Immature natural killer cell (primary cell): ENCODE measurements at places on chromosomes 2 and 18. TPM values are rescaled to one million over a fixed set of nuclear protein-coding genes. Genes with fewer than 3 reads are reported as not detected.

DLX1 gene
- polyA plus RNA-seq, result not detected

EEF1B2 gene
- 434 TPM for polyA plus RNA-seq

TRIM43 gene
- not detected for polyA plus RNA-seq

EFR3B gene
- 0.08 TPM for polyA plus RNA-seq

FEV gene
- polyA plus RNA-seq, result not detected

- peak overlapping the region; percentile 63 for H3K4me3 ChIP-seq
- H3K27ac ChIP-seq, result peak overlapping the region; percentile 47
- DNase-seq, result no peak
- H3K27me3 ChIP-seq, result peaks cover 20% of the 10 kb centered on the region
Measured at GRCh38 chr18:79631096-79631507, 48.5 kb upstream of the CTDP1 start.

DNA sequence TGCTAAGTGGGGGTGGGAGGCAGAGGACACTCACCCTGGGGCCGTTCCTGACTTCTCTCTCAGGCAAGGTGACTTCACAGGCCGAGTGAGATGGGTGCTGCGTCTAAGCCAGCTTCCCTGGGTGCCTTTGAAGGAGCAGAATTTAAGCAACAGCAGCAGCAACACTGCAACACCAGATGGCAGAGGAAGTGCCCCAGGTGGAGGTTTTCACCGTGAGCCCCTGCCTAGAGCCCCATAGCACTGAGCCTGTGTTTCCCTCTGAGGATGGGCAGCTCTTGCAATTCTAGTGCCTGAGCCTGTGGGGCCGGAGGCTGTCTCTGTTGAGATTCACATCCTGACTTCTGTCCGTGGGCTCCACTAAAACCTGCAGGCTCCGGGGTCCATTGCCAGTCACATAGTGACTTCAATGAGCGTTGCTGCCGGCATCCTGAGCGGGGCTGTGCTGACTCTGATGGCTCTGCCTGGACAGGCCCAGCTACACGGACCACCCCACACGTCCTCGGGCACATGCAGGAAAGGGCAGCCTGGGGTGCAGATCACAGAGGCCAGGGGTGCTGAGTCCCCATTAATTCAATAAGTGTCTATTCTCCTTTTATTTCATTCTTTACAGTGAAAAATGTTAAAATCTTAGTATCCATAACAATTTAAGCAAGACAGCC, 218.8 kb downstream of the SNTG2 start:
- H3K4me1 ChIP-seq, result peaks cover 24% of the 10 kb centered on the region
- no peak for DNase-seq
- no peaks in the 10 kb centered on the region for H3K36me3 ChIP-seq
- H3K27ac ChIP-seq, result no peak overlapping the region
- H3K27me3 ChIP-seq, result peaks cover 4% of the 10 kb centered on the region
- H3K4me3 ChIP-seq, result no peak overlapping the region

- H3K4me1 ChIP-seq, result peaks cover 36% of the 10 kb centered on the region
- peak overlapping the region; percentile 62 for H3K4me3 ChIP-seq
- no peaks in the 10 kb centered on the region for H3K27me3 ChIP-seq
- peak overlapping the region; percentile 83 for H3K27ac ChIP-seq
- H3K36me3 ChIP-seq, result no peaks in the 10 kb centered on the region
Measured at GRCh38 chr2:11330457-11331142, 13.8 kb downstream of the ROCK2 start.

DNA sequence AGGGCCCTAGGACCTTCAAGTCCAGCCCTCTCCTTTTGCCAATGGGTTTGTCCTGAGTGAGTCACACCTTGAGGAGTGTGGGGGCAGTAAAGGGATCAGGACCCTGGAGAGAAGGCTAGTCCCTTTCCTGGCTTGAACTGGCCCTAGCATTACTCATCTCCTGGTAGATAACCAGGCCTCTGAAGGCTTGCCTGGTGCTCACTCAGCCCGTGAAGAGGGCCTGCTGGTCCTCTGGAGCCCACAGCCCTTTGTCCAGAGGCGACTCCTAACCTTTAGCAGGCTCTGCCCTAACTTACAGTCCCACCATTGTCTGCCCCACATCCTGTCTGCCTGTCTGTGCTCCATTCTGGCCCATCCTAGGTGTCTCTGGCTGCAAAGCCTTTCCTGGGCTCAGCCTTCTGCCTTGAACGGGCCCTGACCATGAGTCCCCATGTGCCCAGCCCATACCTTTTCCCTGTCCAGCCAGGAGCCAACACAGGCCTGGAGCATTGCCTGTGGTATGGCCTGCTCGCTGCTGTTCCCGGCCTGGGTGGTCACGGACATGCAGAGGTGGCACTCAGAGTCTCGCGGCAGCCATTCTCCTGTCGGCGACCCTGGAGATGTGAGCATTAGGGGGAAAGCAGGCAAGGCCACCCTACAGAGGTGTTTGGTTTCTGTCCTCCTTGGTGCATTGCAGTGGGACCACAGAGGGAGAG, 5.0 kb downstream of the SFTPB start:
- H3K36me3 ChIP-seq, result peaks cover 8% of the 10 kb centered on the region
- no peak overlapping the region for H3K27ac ChIP-seq
- H3K4me1 ChIP-seq, result peaks cover 9% of the 10 kb centered on the region
- no peak overlapping the region for H3K4me3 ChIP-seq

GRCh38 chr18:55912919-55913318, 324.9 kb upstream of the TCF4 start:
- no peak for DNase-seq
- H3K27ac ChIP-seq, result no peak overlapping the region
- H3K4me3 ChIP-seq, result no peak overlapping the region
- peaks cover 2% of the 10 kb centered on the region for H3K27me3 ChIP-seq
- H3K4me1 ChIP-seq, result no peaks in the 10 kb centered on the region
- no peaks in the 10 kb centered on the region for H3K36me3 ChIP-seq

DNA sequence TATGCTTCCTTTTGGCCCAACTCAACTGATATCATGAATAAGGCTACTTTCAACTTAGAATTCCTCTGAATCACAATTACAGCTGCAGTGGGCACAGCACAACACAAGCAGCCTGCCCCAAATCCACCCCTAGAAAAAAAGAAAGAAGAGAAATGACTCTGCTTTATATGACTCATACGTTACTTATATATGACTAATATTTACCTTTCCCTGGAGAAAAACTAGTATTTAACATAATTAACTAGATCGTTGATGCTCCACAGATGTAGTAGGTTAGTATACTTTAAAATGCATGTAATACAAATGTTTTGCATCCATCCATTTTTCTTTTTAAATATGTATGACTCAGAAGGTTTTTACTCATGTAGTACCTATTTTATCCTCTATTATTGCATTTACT, 133.3 kb upstream of the UNC80 start:
- no peak for DNase-seq
- no peaks in the 10 kb centered on the region for H3K36me3 ChIP-seq
- H3K4me1 ChIP-seq, result no peaks in the 10 kb centered on the region

DNA sequence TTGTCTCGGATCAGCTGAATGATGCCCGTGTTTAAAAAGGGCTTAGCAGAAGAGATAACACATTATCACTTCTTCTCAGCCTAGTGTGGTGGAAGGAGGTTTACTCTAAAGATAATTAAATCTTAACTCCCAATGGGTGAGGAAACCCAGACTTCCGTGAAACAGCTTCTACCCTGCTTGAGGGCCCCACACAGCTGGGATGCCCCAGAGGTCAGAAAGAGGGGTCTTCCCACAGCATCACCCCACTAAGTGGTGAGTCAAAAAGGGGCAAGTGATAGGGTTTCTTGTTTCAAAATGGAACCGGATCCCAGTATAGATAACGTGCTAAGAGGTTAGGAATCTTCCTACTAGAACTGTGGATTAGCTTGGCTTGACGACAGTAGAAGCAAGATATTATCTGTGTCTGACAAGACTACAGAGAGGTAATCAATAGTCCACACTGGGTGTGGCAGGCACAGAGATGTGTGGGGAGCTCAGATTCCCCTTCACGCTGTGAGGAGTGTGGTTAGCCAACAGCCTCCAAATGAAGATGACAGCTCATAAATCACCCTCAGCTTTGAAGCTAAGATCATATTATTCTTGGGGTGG, 129.6 kb upstream of the COPS8 start:
- no peak overlapping the region for H3K4me3 ChIP-seq
- no peaks in the 10 kb centered on the region for H3K4me1 ChIP-seq
- H3K27ac ChIP-seq, result no peak overlapping the region
- no peaks in the 10 kb centered on the region for H3K36me3 ChIP-seq

- no peak overlapping the region for H3K4me3 ChIP-seq
- H3K27me3 ChIP-seq, result no peaks in the 10 kb centered on the region
- H3K36me3 ChIP-seq, result no peaks in the 10 kb centered on the region
Measured at GRCh38 chr2:200411831-200412230, 98.0 kb downstream of the KCTD18 start.

- H3K27me3 ChIP-seq, result peaks cover 12% of the 10 kb centered on the region
- H3K27ac ChIP-seq, result peak overlapping the region; percentile 88
Measured at GRCh38 chr18:13725566-13726231, 659 bp downstream of the FAM210A start.

DNA sequence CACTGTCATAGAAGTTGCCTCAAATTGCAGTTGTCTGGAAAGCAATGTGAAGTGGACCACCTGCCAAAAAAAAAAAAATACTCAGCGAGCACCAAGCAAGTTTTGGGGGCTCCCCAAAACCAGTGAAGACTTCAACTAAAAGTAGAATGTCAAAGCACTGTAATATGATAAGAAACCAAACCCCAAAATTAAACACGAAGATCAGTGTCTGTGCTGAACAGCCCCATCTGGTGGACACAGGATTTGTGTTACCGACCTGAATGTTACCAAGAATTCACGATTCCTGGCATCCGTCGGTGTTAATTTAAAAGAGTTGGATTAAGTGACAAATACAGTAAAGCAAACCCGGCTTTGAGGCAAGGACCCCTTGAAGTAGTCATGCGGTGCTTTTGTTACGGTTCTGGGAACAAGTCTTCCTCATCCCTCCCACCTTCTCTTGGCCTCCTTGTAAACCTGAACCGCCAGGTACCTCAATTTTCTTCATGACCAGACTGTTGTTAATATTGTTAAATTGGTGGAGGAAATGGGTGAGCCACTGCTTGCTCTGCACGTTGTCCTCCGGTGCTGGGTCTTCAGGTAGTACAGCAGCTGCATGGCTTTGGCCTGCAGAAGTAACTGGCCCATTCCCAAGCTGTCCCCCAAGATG, 31.3 kb upstream of the SSB start:
- H3K4me1 ChIP-seq, result peaks cover 21% of the 10 kb centered on the region
- no peaks in the 10 kb centered on the region for H3K36me3 ChIP-seq

DNA sequence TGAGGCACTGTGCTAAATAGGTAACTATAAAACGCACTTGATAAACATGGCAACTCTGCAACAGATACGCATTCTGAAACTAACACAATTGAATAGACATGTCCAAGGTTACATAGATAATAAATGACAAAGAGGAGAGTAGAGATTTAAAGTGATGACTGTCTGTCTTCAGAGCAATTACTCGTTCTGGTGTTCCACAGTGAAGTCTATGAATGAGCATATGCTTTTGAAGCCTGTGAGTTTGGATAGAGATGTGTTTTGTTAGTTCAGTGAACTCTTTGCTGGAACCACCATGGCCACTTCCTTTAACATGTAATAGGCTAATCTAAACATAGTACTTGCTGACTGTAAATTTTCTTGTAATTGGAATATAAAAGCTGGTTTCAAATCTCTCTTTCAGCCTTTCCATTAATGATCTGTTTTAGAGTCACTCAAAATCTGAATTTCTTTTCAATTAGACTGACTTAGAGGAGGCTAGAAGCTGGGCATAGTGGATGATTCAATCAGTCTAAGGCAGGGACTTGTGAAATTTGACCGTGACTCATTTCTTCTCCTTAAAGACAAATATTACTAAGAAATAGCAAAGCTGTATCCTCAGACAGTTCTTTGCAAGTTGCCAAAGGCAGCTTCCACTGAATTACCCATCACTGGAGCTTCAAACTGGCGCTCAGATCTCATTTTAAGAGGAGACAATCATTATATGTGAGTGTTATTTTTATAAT, 1130.1 kb upstream of the CELF4 start:
- no peak overlapping the region for H3K4me3 ChIP-seq
- H3K27ac ChIP-seq, result no peak overlapping the region
- H3K4me1 ChIP-seq, result no peaks in the 10 kb centered on the region
- no peaks in the 10 kb centered on the region for H3K36me3 ChIP-seq

- no peak for DNase-seq
- H3K27me3 ChIP-seq, result no peaks in the 10 kb centered on the region
- no peak overlapping the region for H3K4me3 ChIP-seq
- no peaks in the 10 kb centered on the region for H3K36me3 ChIP-seq
- H3K4me1 ChIP-seq, result no peaks in the 10 kb centered on the region
Measured at GRCh38 chr18:27138079-27138478, 47.0 kb downstream of the CHST9 start.

GRCh38 chr2:176075481-176075880, 8.3 kb downstream of the EVX2 start:
- H3K27me3 ChIP-seq, result peaks cover 59% of the 10 kb centered on the region
- no peak for DNase-seq
- peak overlapping the region; percentile 13 for H3K4me3 ChIP-seq
- H3K27ac ChIP-seq, result no peak overlapping the region
- H3K4me1 ChIP-seq, result peaks cover 6% of the 10 kb centered on the region
- peaks cover 3% of the 10 kb centered on the region for H3K36me3 ChIP-seq

- H3K4me1 ChIP-seq, result peaks cover 64% of the 10 kb centered on the region
- H3K36me3 ChIP-seq, result peaks cover 3% of the 10 kb centered on the region
- no peak for DNase-seq
- peak overlapping the region; percentile 67 for H3K4me3 ChIP-seq
- no peaks in the 10 kb centered on the region for H3K27me3 ChIP-seq
Measured at GRCh38 chr18:74990563-74991081, 218.3 kb downstream of the PTGR3 start.

- H3K4me3 ChIP-seq, result no peak overlapping the region
- no peak overlapping the region for H3K27ac ChIP-seq
- no peaks in the 10 kb centered on the region for H3K4me1 ChIP-seq
- DNase-seq, result no peak
Measured at GRCh38 chr2:234939576-234939975, 12.2 kb upstream of the SH3BP4 start.

DNA sequence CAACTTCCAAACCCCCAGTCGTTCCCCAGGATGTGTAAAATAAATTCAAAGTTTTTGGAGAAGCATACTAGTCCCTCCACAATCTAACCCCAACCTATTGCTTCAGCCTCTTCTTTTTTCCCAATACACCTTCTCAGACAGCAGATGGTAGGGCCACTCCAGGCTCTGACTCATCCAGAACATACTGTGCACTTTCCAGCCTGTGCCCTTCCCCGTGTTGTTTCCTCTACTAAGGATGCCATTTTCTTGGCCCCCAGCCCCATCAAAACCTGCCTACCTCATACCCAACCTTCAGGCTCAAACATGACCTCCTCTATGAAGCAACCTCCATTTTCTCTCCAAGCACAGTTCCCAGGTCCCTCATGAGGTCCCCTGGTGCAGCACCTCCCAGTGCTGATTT, 669.3 kb downstream of the BCL11A start:
- H3K36me3 ChIP-seq, result no peaks in the 10 kb centered on the region
- no peak overlapping the region for H3K4me3 ChIP-seq
- H3K4me1 ChIP-seq, result peaks cover 15% of the 10 kb centered on the region
- peaks cover 2% of the 10 kb centered on the region for H3K27me3 ChIP-seq
- DNase-seq, result no peak

DNA sequence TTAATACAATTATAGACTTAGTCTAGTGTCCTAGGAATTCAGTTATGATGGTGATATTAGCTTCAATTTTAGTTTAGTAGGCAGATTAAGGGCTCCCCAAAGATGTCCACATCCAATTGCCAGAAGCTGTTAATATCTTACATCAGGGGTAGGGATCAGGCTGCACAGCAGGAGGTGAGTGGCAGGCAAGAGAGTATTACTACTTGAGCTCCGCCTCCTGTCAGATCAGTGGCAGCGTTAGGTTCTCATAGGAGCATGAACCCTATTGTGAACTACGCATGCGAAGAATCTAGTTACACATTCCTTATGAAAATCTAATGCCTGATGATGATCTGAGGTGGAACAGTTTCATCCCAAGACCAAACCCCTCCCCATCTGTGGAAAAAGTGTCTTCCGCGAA, 54.9 kb downstream of the NYAP2 start:
- H3K36me3 ChIP-seq, result no peaks in the 10 kb centered on the region
- no peaks in the 10 kb centered on the region for H3K4me1 ChIP-seq
- no peak overlapping the region for H3K27ac ChIP-seq
- no peak overlapping the region for H3K4me3 ChIP-seq
- DNase-seq, result no peak
